CD4-positive, alpha-beta T cell (primary cell): ENCODE measurements at places on chromosomes 12 and 14.

DNA sequence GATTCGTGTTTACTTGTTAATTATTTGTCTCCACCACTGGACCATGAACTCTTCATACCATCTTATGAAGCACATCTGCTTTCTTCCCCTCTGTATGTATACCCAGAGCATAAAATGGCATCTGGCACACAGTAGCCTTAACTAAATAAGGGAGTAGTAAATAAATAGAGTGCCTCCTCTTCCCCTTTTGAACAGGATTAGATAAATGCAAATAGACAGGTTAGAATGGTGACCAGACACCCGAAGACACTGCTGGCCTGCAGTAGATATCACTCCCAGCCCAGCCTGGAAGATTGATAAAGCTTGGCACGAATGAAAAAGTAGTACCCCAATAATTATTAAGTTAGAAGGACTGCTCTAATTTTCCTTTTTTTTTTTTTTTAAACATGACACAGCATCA, 6.9 kb downstream of the GALNT4 start:
- no peak for DNase-seq

GRCh38 chr14:40955131-40955505, 651.6 kb upstream of the LRFN5 start:
- DNase-seq = no peak

GRCh38 chr14:72512925-72513324, 381.0 kb downstream of the DPF3 start:
- no peak for DNase-seq

- DNase-seq = peak; percentile 52
Measured at GRCh38 chr12:100267603-100268281, 765 bp downstream of the SCYL2 start.

- DNase-seq = no peak
Measured at GRCh38 chr14:22630486-22630885, 13.7 kb downstream of the OR6J1 start.

DNA sequence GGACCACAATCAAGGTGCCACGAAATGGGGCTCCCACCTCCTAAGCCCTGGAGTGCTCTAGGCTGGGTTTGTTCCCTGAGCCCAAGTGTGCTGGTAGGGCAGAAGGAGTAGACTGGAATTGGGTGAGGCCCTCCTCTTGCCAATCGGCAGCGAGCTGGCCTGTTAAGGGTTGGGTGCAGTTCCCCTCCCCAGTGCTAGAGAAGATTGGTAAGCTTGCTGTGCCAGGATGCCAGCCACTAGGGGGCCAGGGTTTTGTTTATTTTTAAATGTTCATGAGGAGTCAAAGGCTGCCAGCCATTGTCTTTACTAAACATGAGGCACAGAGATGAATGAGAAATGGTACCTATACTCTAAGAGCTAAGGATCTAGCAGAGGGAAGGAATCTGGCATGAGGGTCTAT, 79.7 kb downstream of the SPTB start:
- DNase-seq = no peak

DNA sequence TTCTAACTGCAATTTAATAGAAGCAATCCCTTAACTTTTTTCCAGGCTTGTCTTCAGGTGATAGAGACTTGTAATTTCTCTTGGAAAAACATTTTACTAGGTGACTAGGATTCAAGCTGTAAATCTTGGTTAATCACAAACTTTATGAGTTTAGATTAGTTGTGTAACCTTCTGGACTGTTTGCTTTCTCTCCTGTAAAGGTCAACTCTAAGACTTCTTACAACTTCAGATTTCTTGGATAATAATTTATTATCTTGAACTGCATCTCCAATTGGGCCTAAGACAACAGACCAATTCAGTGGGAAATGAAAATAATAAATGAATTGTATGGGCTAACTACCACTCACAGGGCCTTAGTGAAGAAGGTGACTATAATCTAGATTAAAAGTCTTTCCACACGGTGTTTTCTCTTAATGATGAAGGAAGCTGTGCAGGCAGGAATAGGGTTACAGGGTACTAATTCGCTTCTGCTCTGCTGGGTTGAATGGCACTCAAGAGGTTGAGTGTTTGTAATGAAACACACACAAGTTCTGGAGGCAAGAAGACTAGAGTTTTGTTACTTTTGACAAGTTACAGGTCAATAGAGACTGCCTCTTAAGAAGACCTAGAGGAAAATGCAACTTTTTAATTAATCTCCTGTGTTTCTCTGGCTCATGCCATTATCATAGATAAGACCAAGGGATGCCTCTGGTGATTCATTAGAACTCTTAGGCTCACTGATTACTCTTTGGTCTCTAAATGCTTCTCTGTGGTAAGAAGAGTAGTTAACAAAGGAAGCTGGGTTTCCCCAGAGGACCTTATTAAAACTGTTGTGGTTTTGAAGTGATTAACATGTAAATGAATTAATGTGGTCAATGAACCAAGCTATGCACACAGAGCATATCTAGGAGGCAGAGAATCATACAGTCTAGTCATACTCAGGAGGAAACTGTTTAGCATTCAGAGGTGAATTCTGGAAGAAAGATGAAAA, 30.0 kb upstream of the OR4E1 start:
- peak; percentile 49 for DNase-seq

DNA sequence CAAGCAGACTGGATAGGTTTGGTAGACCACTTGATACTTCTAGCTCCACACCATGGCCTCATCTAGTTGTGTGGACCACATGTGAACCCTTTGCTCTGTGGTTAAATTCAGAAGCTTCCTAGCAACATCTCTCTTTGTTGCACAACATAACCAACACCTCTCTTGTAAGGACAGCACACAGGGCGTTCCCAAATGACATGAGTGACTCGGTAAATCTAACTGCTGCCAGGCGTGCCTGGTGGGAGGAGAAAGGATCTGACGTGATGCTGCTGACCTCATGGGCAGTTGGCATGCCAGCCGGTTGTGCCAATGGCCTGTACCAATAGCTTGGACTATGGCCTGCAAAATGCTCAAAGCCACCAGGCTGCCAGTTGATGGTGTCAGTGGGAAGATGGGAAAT, 93.8 kb downstream of the CPSF2 start:
- DNase-seq = no peak

- no peak for DNase-seq
Measured at GRCh38 chr12:22657538-22657937, 32.6 kb downstream of the ETNK1 start.

DNA sequence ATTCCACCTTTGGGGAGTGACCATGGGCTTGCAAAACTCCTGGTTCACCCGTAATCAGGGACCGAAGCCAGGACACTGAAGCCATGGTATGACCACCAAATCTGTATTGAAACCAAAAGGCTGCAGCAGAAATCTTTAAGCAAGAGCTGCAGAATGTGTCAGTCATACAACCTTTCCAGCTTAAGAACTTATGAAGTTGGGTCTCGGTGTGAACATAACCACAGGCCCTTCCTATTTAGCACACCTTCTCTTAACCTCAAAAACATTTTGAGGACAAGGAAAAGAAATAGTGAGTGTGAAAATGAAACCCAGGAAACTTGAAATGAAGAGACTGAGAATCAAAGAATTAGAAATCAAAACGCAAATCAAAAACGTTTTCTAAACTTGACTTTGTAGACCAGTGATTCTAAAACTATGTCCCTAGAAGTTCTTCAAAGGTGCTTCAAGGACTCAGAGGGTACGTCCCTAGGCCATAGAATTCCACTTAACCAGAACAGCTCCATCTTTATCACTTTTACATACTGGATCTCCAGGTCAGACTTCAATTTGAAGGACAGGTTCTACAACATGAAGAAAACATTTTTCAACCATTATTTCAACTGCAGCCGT, 231.6 kb upstream of the GRIP1 start:
- no peak for DNase-seq

- no peak for DNase-seq
Measured at GRCh38 chr14:60648249-60648933, 886 bp downstream of the SIX1 start.

DNA sequence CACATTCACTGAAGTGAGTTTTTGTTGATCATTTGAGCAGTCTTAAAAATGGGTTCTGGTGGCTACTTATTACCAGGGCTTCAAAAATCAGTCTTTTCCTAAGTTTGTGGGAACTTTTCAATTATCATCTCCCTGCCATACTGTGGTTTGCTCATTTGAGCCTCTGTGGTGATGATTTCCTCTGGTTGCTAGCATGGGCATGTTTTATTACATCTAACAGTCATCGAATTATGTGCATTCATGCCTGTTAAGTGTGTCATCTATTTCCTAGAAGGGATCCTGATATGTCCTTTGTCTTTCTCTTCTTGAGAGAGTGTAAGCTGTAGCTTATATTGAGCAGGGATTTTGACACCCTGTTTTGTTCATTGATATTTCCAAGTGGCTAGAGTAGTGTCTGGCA, 116.8 kb downstream of the WIF1 start:
- DNase-seq = no peak

DNA sequence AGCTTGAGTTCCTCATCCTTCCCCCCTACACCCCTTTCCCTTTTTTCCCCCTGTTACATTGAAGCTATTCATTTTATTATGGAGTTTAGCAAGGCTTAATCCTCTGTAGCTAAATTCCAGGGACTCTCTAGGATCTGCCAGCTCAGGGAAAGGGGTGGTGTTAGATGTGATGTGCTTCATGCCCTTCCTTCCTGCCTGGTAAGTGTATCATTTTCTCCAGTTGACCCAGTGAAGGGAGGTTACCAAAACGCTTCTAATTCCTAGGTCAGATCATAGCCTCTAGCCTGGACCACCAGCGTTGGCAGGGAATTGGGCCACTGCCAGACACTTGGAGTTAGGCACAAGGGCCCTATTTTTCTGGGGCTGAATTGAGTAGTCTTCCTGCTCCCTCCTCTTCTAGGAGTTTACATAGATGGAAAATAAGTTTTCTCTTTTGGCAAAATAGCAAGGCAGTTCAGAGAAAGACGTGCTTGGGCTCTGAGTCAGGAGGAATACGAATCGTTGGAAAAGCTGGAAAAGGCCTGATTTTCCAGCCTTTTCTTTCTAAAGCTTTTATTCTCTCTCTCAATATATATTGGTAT, 88.3 kb downstream of the NPAS3 start:
- DNase-seq = no peak

DNA sequence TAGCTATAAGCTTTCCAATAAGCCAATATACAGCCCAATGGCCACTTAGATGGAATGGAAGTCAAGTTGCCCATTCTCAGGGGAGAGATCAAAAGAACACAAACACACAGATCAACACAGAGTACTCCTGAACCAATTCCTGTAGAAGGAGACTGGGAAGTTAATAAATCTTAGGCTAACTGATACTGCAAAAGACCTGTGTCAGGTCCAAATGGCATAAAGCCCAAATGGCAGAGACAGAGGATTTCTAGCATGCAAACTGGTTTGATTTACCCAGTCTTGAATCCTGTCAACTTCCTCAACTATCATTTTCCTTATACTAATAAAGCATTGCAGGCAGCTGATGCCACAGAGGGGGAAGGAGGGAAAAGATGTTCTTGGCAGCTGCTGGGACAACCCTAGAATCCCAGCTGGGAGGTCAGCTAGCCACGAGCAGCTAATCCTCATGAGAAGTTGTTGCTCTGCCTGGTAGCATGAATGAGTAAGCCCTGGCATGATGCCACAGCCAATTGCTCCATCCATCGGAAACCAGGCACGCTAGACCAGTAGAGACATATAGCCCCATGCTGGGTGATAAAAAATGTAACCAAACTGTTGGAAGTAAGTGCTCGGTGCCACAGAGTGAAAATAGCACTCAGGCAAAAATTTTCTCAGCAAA, 26.2 kb downstream of the ANG start:
- DNase-seq = peak; percentile 61

- no peak for DNase-seq
Measured at GRCh38 chr14:104676130-104676693, 13.2 kb upstream of the INF2 start.

DNA sequence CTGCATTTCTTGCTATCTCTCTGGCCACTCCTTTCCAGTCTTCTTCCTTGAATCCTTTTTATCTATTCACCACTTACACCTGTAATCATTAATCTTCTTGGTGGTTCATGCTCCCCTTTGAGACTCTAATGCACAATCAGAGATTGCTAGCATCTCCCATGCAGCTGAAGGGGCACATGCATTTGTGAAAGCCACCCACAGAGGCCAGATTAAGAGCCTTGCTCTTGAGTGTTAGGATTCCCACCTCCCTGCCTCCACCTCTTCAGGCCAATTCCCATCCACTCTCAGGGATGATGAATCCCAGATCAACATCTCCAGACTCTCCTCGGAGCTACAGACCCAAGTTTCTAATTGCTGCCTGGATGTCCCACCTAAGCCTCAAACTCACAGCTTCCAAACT, 19.4 kb upstream of the KRT18 start:
- DNase-seq = no peak

DNA sequence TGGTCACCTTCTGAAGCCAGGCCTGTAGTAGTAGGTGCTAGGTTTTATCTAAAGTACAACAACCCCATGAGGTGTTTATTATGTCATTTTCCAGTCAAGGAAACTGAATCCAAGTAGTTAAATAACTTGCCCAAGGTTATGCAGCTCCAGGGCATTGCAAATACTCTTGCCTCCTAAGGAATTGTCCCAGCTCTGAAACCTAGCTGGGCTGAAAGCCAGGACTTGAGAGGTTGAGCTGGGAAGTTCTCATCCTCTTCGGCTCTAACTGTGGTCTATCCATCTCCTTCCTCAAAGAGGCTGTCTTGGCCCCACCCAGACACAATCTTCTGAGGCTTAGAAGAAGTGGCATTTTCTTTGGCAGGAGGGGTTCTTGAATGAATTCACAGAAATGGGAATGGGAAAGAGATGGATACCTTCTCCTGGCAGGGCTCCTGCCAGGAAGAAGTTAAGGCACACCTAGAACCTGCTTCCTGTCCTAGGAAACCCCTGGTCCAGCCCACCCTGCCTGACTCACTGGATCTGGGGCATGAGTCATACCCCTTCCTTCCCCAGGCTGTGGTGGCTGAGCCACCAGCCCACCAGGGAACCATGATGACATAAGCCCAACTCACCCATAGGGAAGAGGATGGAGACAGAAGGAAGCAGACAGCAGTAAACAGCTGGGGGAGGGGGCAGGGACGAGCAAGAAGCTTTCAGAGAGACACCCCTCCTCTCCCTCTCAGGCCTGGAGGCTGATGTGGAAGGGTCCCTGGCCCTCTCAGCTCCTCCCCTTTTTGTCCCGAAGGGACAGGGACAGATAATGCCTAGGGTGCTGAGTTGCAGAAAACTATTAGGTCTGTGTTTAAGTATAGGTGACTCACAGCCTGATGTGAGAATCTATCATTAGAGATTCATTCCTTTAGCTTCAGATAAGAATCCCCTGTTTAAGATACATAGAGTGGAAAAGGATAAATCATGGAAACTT, 2.1 kb upstream of the PLEK2 start:
- DNase-seq = no peak

DNA sequence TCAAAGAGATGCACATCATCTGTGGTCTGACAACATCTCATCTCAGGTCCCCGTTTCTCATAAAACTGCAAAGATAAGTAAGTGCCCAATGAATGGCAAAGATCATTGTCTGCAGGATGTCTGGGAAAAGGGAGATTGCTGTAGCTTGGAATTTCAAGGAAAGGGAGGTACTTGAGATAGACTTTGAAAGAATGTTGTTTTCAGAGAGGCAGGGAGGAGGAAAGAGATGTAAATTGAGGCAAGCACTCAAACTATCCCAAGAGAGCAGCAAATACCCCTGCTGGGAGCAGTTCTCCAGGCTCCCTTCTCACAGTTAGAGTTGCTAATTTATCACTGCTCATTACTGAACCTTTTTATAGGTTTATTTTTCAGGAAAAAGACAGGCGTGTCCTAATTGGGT, 107.1 kb downstream of the MYRFL start:
- DNase-seq = no peak

GRCh38 chr12:102454808-102455760, 25.3 kb downstream of the IGF1 start:
- no peak for DNase-seq
